ENCODE measurements at places on chromosomes 12 and 14.

DNA sequence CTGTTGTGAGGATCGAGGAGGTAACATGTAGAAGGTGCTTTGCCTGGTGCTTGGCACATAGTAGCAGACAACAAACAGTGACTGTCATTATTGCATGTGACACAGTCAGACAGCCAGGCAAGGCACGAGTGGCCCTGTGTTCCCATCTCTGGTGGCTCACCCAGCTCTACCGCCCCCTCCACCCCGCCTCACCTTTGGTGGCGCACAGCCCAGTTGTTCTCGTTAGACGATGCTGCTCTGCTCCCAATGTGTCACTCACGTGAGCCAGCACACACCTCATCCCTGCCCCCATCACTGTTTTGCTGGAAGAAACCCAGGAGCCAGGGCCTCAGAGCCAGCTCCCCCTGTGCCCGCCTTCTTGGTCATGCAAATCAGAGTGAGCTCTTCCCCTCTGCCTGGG lies 113.3 kb downstream of the CALM1 start:
- no peak for DNase-seq

GRCh38 chr14:103886304-103887169 lies 39.2 kb upstream of the PPP1R13B start:
- DNase-seq: no peak

- DNase-seq: peak; percentile 83
Observed at GRCh38 chr12:119208626-119209061, 29.9 kb downstream of the HSPB8 start.

DNA sequence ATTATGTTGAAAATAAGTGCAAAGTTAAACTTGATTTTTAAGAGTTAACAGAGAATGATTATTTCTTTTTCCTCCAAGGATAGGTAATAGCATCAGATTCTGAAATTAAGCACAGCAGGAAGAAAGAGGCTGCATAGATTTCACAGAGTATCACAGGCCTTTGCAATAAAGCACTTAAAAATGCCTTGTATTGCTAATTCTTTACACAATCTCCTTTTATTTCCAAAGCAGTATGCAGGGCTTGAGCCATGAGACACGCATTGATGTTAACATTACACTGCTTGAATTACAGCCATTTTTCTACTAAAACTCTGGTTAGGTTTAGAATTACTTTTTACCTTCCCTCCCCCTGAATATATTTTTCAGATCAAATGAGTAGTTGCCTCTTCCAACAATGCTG lies 398.3 kb downstream of the BCAT1 start:
- DNase-seq: no peak

GRCh38 chr12:53057816-53058500 lies 8.1 kb downstream of the TNS2 start:
- no peak for DNase-seq

- DNase-seq: no peak
Observed at GRCh38 chr12:92073094-92073493, 72.6 kb downstream of the BTG1 start.

GRCh38 chr12:4564818-4565217 lies 2.8 kb downstream of the DYRK4 start:
- no peak for DNase-seq

DNA sequence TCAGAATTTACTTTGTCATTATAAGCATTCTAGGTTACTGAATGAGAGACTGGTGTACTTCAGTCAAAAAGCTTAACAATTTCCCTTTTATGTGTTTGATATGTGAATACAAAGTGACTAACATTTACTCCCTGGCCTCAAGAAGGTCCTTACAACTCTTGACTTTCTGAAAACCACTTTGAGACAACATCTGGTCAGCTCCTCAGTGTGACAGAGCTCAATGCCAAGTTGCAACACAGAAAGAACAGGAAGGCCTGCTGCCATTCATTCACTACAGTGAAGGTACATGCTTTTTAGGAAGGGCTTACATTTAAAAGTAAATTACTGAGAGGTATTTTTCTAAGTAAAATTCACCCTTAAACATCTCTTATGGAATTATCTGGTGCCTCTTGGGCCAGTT lies 2.3 kb upstream of the NAA30 start:
- DNase-seq: no peak

- DNase-seq: no peak
Observed at GRCh38 chr12:104010606-104011169, 39.3 kb downstream of the GLT8D2 start.

- DNase-seq: no peak
Observed at GRCh38 chr14:38592764-38593442, 337.0 kb upstream of the CLEC14A start.

- no peak for DNase-seq
Observed at GRCh38 chr12:114744285-114744684, 60.3 kb upstream of the TBX3 start.

DNA sequence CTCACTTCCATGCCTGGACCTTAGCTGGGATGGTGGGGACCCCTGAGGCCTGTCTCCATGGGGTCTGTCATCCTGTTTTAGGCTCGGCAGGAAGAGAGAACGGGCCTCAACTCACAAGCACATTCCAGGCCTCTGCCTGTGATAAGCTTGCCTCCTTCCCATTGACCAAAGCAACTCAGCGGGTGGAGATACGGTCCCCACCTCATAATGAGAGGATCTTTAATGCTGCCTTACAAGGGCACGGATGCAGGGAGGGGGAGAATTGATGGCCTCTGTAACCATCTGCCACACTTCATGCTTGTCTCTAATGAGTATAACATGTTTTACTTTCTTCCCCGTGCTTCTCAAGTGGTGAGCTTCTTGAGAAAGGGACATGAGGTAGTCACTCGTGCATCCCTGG lies 50.0 kb downstream of the GLT1D1 start:
- no peak for DNase-seq

- DNase-seq: no peak
Observed at GRCh38 chr12:89206390-89206789, 145.9 kb downstream of the DUSP6 start.

DNA sequence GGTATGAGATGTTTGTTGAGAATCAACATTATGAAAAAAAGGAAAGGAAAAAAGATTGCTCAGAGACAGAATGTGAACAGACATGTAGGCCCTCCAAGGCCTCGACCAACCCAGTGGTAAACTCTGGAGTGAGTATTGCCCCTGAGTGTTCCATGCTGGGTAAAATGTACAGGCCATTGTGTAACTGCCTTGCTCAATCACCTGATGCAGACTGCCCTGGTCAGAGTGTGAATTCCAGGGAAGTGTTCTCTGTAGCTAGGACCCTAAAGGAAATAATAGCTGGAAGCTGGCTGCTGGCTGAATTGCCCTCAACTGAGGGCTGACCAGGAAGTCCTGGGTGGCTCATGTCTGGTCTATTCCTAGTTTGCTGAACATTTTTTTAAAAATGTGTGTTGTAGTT lies 1081.4 kb upstream of the LRFN5 start:
- no peak for DNase-seq

DNA sequence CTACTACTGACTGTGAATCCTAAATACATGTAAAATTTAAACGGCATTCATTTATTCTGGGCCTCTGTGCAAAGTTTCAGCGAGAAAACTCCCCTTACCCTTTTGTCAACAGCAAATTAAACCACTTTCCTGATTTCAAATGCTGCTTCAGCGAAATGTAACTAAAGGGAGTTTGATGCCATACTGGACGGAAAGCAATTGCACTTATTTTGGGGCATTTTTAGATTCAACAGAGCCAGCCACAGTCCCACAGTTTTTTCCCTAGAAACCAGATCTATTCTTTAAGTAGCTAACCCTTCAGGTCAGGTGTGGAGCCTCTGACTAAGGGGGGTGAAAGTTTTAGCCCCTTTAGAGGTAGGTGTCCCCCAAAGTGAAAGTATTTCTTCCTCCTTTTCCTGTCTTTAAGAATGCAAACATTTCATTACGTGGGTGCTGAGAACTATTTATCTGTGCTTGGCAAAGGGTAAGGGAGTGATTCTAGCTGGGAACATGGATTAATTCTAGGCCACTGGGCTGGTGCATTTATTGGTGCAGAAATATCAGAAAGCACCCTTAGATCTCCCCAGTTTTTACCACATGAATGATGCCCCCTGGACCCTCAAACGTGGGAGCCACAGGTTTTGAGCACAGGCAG lies 72.7 kb downstream of the SPTB start:
- DNase-seq: no peak

DNA sequence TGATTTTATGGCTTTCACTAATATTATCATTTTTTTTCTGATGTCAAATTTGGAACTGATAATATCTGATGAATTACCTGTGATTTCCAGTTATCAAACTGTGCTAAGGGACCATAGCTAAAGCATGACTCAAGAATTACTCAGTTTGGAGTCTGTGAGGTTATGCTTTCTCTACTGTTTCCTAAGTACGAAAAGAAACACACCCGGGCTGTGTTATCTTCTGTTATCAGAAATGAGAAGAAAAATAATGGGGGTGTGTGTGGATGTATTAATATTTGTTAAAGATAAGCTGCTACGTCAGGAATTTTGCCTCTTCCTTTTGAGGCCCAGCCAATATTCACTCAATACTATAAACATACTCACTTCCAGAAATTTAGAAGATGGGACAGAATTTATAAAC lies 1401.9 kb upstream of the FLRT2 start:
- DNase-seq: no peak

DNA sequence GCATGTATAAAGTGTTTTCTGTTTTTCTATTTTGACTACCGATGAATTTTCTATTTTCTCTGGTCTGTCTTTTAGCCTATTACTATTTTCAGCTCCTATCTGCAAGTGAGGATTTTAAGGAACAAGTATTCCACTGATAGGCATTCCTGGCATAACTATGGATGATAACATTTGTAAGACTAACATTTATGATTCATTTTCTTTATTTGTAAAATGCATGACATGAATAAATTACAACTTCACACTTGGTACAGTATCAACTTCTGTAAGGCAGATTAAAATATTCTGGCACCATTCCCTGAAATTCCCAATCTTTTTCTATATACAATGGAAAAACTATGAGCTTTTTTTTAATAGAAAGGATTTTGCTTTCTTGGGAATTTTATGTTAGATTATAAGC lies 121.0 kb upstream of the GARIN2 start:
- no peak for DNase-seq

Data from stromal cell of bone marrow (primary cell).